ENCODE measurements at places on chromosomes 2 and 18. TPM values are rescaled to one million over a fixed set of nuclear protein-coding genes. Genes with fewer than 3 reads are reported as not detected.

DNA sequence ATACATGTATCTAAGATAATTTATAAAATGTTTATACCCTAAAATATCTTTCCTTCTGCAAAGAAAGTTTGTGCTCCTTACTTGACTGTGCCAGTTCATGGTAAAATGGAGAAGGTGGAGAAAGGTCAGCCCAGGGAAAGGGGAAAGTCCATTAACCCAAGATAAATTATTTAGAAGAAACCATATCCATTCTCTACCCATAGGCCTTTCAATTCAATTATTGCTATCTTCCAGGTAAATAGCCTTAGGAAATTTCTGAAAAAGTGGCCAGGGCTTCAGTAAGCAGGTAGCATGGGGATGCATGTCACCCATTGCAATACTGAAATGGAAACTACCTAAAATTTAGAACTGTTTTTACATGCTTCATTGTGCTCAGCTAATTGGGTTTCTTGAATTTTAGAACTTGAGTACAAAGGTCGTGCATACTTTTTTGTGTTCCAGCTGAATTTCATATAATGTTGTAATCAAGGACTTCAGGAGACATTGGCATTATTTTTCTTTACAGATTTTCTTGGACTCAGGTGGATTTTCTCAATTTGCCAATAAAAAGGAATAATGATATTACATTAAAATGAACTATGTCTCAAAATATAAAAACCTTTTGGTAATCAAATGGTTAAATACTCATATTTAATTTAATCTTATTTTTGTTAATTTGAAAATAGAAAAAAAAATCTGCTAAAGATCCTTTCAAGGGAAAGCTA is 124.9 kb downstream of the CSRNP3 start:
- no peak for DNase-seq

GRCh38 chr2:216126943-216127342 is 17.8 kb downstream of the XRCC5 start:
- no peak for DNase-seq

- no peak for DNase-seq
Measured at GRCh38 chr18:38923126-38923525, 1357.5 kb upstream of the CELF4 start.

- no peak for DNase-seq
Measured at GRCh38 chr2:104091894-104092293, 762.0 kb upstream of the POU3F3 start.

DNA sequence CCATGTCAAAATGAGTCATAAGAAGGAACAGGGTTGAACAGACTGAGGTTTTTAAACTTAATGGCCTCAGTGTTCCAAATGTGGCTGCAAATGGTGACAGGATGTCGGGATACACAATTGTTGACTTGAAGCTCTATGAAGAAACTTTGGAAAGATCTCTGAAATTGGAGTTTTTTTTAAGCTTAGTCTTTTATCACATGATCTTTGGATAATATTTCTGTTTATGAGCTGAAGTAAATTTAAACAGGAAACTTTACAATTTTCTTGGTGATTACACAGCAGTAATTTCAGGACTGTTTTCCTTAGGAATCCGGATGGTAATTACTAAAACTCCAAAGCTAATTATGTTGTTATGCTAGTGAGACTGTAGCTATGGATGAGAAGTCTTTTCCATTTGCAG is 199.1 kb upstream of the NRXN1 start:
- no peak for DNase-seq

ZAP70 gene
- not detected for total RNA-seq

DNA sequence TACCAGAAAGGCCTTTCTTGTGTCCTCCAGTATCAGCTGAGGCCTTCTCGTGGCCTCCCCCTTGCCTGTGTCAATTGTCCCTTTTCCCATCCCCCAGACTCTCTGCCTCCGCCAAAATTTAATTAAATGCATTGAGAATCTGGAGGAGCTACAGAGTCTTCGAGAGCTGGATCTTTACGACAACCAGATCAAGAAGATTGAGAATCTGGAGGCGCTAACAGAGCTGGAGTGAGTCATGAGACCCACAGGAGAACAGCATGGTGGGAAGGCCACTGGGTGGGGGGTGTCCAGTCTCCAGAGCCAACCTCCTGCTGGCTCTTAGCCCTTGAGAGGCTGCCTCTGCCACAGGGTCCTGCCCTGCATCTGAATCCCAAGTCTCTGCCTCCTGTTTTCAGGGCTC is 8.8 kb downstream of the PPP1R7 start:
- no peak for DNase-seq

GRCh38 chr2:219634951-219635751 is 7.7 kb downstream of the SLC4A3 start:
- DNase-seq = no peak

- DNase-seq = no peak
Measured at GRCh38 chr2:106359512-106359911, 108.7 kb downstream of the RGPD3 start.
